Stimulated activated CD8-positive, alpha-beta memory T cell treated with anti-CD3 and anti-CD28 coated beads, Interleukin-4, amount 100 ng/mL, for 1 hour (primary cell): ENCODE measurements at places on chromosomes 4 and X.

DNA sequence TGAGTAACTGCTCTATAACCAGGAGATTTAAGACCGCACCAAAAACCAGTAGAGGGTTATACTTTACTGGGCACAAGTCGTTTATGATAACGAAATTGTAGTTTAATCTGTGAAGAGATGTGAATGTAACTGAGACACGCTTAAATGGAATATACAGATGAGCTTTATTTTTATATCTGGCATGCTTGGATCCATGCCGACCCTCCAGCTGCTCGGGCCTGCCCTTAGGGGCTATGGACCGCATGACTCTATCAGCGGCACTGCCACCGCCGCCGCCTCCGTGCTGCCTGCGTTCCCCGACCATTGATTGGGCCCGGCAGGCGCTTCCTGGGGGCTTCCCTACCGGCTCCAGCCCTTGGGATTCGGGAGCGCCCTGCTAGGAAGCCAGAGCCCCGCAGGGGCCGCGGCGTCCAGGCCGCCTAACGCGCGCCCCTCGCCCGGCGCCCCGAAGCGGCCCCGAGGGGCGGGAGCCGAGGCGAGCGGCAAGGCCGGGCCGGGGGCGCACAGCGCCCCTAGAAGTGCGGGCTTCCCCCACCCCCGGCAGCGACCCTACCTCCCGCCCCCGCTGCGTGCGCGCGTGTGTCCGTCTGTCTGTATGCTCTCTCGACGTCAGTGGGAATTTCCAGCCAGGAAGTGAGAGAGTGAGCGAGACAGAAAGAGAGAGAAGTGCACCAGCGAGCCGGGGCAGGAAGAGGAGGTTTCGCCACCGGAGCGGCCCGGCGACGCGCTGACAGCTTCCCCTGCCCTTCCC, at the start of gene NFKB1:
TSS of gene NFKB1 (plus strand) at position 664 of the 751 bp plus-strand sequence. CDS start 24,160 bp downstream, outside the sequence.
- peak; percentile 70 for DNase-seq

DNA sequence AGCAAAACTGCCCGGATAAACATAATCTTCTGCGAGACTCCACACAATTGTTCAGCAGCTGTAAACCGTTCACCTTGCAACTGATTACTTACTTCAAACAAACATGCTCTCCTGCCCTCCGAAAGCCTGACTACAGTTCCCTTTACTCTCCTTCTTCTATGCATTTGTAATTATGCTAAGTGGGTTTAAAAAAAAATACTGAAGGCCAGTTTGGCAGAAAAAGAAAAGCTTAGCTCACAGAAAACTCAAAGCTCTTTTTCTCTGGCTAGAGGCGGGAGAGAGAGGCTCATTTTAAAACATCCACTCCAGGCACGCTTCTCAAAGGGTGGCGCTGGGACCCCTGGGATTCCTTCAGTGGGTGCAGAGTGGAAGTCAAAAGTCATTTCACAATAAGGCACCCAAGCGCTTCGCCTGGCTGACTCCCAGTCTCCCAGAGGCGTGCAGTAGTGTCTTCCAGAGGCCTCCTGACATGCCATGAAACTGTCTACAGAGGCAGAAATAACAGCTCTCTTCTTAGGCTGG, 1.9 kb downstream of the DHRSX start:
- DNase-seq: no peak

GRCh38 chrX:39626749-39627148, 471.0 kb downstream of the BCOR start:
- DNase-seq: no peak

DNA sequence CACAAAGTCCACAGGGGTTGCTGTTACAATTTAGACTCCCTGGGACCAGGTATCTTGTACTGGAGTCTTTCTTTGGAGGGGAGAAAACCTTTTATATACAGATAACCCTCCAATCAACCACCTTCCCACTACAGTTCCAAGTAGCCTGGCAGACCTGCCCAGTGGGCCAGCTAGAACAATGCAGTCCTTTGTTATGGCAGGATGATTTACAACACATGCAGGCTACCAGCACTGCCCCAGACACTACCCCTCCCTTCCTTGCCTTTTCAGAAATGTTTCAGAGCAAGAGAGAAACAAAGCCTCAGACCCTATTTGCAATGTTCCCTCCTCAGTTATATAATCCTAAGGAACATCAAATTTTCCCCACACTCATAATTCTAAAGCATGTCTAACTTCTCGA, 11.1 kb downstream of the RASL11B start:
- DNase-seq: no peak

GRCh38 chr4:10877076-10877475, 192.5 kb upstream of the CLNK start:
- no peak for DNase-seq

DNA sequence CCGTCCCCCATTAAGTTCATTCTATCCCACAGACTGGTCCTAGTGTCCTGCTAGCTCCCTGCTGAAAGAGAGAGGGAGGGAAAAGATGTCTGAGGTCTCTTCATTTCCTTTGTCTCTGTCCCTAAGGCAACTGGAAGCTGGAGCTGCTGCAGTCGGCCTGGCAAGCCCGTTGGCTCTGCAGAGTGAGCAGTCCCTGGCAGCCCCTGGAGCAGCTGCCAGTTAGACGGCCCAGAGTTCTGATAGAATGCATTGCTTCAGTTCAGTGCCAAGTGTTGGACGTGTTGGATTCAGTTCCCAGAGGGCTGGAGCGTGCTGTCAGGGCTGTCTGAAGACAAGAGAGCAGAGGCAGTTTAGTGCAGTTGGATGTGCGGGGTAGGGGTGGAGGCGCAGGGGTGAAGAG, 975 bp downstream of the KCNE5 start:
- DNase-seq: no peak

DNA sequence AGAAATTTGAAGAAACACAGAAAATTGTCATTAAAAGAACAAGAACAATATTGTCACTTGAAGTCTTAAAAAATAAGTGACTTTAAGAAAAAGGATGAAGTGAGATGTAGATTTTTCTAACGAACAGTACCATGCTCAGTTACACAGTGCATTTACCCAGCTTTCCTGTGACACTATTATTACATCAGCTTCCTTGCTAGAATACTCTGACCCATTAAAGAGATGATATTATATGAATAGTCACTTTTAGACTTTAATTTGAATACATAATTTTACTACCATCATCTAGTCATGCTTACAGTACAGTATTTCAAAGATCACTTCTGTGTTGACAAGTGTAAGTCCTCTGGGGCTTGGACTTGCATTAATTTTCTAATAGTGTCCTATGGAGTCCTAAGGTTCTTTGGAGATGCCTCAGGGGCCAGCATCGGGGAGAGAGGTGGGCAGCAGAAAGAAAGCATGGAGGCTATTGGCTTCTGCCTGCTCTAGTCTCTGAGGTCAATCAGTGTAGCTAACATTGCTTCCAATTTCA, 10.7 kb downstream of the COL25A1 start:
- DNase-seq: no peak

GRCh38 chrX:18890724-18891547, 93.0 kb downstream of the PHKA2 start:
- DNase-seq: no peak

GRCh38 chr4:131302108-131302507, 1847.0 kb upstream of the PCDH10 start:
- DNase-seq: no peak

GRCh38 chr4:127656047-127656680, 23.4 kb downstream of the INTU start:
- no peak for DNase-seq

DNA sequence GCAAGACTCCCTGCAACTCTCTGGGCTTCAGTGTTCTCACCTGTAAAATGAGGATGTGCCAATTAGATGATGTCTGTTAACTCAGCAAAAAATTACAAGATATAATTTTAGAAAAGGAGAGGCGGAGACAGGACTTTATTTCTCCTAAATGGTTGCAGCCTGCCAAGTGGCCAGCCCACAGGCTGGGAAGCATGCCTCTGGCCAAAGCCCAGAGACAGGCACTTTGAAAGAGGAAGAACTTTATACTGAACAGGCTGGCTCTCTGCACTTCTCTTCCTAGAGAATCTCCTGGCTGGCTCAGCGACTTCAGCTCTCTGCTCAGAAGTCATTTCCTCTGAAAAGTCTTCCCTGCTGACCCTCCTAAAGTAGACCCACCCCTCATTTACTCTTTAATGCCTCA, 3.7 kb downstream of the PRDM5 start:
- no peak for DNase-seq

GRCh38 chr4:40622913-40623312, 6.8 kb downstream of the RBM47 start:
- DNase-seq: no peak

DNA sequence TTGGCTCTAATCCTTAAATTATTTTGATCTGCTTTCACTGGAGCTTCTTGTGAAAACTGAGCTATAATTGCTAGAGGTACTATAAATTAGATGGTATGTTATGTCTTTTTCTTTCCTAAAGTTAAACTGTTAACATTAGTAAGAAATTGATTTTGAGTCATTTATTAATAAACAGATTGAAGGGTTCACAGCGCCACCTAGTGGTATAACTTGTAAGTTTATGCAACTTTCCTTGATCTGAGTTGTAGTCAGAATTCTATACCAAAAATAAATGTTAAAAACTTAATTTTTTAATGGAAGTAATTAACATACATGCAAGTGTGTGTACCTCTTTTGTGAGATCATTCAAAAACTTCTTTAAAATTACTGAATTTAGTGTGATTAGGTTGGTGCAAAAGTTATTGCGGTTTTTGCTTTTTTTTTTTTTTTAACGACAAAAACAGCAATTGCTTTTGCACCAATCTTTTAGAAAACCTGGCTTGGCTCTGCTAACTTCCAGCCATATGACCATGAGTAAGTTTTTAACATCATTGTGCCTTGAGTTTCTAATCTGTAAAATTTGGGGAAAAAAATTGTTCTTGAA, 151.5 kb downstream of the CENPC start:
- DNase-seq: no peak

DNA sequence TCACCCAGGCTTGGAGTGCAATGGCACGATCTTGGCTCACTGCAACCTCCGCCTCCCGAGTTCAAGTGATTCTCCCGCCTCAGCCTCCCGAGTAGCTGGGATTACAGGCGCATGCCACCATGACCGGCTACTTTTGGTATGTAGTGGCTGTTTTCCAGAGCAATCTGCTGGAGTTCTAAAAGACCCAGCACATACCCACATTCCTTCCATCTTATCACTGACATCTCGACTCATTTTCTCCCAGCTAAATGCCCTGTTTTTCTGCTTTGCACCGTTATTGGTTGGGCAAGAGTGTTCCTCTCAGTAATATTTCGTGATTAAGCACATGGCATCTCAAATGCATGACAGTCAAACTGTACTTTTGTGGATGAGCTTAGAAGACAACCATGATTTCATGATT, 53.7 kb downstream of the PRKX start:
- DNase-seq: no peak

GRCh38 chr4:87219632-87220093, 755 bp downstream of the KLHL8 start:
- peak; percentile 14 for DNase-seq

DNA sequence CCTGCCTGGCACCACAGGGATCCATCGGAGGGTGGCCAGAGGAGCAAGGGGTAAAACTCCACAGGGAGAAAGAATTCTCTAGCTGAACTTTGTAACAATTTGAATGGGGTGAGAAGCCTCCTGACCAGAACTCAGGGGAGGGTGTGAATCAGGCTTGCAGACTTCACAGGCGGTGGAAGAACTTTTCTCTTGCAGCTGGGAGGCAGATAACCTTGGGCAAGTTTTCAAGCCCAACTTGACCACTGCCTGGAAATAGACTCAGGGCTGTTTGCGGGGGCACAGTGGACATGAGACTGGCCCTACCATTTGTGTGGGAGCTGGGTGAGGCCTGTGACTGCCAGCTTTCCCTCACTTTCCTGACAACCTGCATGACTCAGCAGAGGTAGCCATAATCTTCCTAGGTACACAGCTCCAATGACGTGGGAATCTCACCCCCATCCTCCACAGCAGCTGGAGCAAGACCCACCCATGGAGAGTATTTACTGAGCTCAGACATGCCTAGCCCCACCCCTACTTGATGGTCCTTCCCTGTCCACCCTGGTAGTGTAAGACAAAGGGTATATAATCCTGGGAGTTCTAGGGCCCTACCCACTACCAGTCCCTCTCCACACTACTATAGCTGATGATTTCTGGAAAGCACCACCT, 210.0 kb upstream of the AGTR2 start:
- DNase-seq: no peak

DNA sequence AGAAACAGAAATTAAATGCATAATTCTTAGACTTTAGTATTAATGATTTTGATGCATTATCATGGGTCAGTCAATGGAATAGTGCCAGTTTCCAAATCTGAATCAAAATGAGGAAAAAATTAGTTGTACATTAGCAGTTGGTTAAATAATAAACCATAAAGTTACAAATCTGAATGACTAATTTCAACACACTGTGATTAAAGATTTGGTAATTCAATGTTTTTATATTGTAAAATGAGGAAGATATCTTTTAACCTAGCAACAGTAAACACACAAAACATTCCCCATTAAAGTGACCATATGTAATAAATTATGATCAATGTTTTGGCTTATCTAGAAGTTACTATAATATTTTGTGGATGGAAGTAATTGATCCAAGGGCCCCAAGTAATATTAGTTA, 1.6 kb downstream of the FBXO8 start:
- no peak for DNase-seq

DNA sequence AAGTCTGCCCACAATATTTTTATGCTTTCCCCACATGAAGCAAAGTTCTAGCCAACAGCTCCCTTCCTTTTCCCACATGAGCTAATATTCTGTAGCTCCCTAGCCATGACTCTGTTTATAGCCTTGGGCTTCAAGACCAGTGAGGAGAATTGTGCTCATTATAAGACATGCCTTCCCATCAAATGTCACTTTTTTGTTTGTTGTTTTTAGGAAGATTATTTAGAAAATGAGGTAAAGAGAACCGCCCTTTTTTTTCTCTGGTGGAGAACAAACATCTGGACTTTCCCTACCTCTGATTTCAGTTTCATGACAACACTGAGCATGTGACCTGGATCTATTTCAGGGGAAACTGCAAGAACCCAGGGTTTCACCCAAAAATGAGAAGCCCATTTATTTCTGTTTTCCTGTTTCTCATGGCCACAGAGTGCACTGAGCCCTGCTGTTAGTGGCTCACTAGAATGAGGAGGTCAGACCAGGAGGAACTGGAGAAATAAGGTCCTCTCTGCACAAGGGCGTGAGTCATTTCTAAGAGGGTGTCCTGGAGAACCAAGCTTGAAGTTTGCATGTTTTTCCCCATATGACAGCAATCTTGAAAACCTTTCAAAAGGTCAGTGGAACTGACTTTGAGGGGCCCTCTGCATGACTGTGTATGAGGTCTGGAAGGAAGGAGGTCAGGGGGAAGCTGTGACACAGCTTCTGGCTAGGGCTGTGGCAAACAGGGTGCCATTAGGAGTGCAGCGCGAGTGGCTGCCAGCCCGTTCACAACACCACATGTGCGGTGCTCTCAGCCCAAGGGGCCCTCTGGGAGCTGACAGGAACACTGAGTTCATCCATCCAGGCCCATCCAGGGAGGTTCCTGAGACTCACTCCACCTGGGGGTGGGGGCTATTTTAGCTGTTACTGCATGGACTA, 55.2 kb downstream of the CHST7 start:
- no peak for DNase-seq
